ENCODE measurements at places on chromosomes 12 and 14.

GRCh38 chr12:124126950-124127655, 154.1 kb downstream of the ZNF664 start:
- H3K36me3 ChIP-seq, result no peaks in the 10 kb centered on the region
- H3K27me3 ChIP-seq, result peaks cover 1% of the 10 kb centered on the region
- no peak for DNase-seq
- no peaks in the 10 kb centered on the region for H3K4me1 ChIP-seq

DNA sequence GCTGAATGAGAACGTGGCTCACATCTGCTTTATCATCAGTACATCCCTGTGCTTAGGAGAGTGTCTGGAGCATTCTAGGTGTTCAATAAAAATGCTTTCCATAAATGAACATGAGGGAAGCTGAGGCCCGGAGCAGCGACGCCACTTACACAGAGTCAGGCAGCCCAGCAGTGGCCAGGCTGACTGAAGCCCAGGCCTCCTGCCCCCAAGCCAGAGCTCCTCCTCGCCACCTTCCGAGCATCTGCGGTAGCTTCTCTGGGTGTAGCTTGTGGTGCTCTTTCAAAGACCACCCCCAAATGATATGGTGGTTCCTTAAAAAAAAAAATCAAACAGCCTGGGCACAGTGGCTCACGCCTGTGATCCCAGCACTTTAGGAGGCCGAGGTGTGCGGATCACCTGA, 88.8 kb downstream of the FBXL14 start:
- peaks cover 37% of the 10 kb centered on the region for H3K27me3 ChIP-seq
- H3K4me1 ChIP-seq, result peaks cover 8% of the 10 kb centered on the region
- H3K4me3 ChIP-seq, result no peak overlapping the region
- H3K27ac ChIP-seq, result no peak overlapping the region
- DNase-seq, result no peak

DNA sequence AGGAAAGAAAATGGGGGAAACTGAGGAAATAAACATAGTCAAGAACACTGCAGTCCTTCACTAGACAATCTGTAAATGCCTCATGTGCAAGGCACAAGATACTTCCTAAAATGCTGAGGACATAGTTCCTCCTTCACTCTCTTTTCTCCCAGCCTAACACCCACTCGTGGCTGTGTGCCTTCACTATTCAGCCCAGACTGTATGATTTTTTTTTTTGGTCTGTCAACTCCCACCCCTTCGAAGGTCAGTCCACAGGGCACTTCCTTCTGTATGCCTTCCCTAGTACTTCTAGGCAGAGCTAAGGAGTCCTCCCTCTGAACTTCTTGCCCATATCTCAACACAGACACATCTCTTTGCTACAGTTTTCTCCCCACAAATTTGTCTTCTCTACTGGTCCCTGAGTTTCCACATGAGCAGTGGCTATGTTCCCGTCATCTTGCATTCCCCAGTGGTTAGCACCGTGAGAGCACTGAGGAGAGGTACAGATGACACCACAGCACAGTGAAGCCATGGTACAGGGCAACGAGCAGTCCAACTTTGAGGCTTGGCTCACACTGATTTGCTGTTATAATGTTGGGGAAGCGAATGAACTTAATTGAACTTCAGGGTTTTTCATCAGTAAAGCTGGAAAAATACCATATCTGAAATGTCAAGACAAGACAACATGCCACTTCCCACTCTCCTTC, 24.1 kb upstream of the SYCP3 start:
- H3K36me3 ChIP-seq, result peaks cover 65% of the 10 kb centered on the region
- peaks cover 4% of the 10 kb centered on the region for H3K4me1 ChIP-seq
- peak overlapping the region; percentile 15 for H3K27ac ChIP-seq

DNA sequence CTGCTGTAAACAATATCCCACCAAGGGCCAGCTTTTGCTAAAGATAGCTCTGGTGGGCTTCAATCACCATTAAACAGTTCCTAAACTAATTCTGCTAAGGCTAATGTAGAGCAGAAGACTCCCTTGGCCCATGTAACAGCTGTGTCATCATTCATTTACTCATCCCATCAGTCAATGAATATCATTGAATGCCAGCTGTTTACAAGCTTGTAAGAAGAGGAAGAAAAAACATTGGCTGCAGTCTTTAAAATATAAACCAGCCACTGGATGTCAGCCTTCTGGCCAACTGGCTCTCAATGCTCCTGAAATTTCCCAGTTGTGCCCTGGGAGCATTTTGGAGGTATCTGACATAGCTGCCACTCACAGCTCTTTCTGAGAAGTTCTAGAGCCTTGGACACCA, 18.0 kb upstream of the MAP3K9 start:
- H3K36me3 ChIP-seq, result no peaks in the 10 kb centered on the region
- H3K27ac ChIP-seq, result no peak overlapping the region
- peaks cover 10% of the 10 kb centered on the region for H3K4me1 ChIP-seq
- peaks cover 14% of the 10 kb centered on the region for H3K27me3 ChIP-seq
- DNase-seq, result no peak

GRCh38 chr12:6096527-6096926, 27.9 kb downstream of the VWF start:
- DNase-seq, result no peak
- H3K36me3 ChIP-seq, result no peaks in the 10 kb centered on the region
- H3K4me1 ChIP-seq, result peaks cover 5% of the 10 kb centered on the region
- no peak overlapping the region for H3K27ac ChIP-seq
- H3K4me3 ChIP-seq, result no peak overlapping the region
- peaks cover 12% of the 10 kb centered on the region for H3K27me3 ChIP-seq

GRCh38 chr14:24818058-24818822, 184.2 kb upstream of the GZMB start:
- no peak for DNase-seq
- no peak overlapping the region for H3K4me3 ChIP-seq
- peaks cover 2% of the 10 kb centered on the region for H3K27me3 ChIP-seq
- H3K36me3 ChIP-seq, result no peaks in the 10 kb centered on the region
- H3K4me1 ChIP-seq, result no peaks in the 10 kb centered on the region
